ENCODE measurements at places on chromosomes 6 and 20.

DNA sequence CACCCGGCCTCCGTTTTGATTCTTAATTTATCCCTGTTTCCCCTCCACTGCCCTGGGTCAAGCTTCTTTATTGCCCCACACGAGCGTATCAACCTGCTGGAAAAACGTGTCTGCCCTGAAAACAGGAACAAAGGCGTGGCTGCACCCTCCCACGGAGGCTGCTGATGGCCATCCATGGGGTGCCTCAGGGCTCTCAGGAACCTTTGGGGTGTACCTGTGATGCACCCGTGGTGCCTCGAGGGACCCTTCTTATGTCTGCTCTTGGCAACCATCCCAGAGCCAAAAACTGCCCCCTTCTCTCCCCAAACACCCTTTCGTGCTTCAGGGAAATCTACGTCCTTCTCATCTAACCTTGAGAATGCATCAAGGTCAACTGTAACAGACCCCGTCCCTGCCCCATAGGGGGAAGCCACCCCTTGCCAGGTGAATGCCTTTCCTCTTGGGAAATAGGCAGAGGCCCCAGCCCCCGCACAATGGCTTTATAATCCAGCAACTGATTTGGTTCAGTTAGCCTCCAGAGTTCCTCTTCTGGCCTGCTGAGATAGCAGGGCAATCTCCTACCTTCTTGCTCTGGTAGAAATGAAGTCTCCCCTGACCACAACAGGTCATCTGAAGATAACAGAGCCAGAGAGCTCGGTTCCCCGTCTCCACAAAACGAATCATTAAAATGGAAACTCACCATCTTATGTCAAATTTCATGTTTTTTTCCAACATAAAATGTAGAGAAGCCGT lies 29.4 kb downstream of the PSMG4 start:
- no peak for DNase-seq

DNA sequence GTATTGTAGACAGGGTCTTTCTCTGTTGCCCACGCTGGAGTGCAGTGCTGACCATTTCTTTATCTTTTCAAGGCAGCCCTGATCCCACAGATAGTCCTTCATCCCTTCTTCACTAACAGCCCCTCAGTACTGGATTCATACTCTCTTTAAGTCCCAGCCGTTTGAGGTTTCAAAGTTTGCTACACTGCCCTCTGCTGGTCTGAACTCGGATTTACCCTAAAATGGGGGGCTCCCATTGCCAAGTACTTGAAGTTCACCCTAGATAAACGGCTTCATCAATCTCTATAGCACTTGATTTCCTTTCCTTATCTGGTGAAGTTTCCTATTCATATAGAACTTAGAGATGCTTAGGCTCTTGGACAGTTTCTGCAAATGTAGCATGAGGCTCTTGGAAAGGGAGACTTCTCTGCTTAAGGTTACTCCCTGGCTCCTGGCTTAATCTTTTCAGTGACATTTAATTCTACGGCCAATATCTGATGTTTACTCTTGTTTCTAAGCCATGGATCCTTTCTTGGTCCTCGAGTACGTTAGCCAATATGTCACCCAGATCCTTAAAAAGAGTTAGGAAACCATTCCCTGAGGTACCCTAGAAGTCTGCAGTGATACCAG lies 21.4 kb upstream of the PREP start:
- peak; percentile 69 for DNase-seq

DNA sequence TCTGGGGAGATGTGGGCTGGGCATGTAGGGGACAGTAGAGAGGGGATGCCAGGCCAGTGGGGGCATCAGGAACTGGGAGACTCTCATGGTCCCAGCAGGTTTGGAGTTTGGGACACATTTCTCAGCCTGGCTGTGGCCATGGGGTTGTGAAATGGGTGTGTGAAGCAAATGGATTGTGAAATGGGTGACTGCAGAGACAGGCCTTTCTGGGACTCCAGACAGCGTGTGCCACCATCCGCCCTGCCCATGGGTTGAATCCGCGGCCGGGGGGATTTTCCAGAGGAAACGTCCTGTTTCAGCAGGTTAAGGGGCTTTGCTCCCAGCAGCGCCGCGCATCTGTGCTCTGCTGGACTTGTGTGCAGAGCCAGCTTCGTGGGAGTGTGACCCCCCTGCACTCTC lies 3.7 kb upstream of the PMEPA1 start:
- DNase-seq: no peak

DNA sequence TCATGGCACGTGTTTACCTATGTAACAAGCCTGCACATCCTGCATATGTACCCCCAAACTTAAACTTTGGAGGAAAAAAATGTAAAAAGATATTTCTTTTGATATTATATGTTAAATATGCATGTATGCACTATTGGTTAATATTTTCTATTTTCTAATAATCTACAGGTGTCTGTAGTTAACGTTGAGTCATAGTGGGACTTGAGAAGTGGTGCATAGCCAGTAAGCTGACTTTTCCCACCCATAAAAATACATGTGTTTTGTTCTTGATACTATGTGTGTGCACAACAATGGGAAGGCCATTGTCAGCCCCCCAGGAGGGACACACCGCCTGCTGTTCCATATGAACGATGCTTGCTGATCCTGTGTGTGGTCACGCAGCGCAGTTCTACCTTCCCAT lies 49.1 kb downstream of the FAM120B start:
- no peak for DNase-seq

DNA sequence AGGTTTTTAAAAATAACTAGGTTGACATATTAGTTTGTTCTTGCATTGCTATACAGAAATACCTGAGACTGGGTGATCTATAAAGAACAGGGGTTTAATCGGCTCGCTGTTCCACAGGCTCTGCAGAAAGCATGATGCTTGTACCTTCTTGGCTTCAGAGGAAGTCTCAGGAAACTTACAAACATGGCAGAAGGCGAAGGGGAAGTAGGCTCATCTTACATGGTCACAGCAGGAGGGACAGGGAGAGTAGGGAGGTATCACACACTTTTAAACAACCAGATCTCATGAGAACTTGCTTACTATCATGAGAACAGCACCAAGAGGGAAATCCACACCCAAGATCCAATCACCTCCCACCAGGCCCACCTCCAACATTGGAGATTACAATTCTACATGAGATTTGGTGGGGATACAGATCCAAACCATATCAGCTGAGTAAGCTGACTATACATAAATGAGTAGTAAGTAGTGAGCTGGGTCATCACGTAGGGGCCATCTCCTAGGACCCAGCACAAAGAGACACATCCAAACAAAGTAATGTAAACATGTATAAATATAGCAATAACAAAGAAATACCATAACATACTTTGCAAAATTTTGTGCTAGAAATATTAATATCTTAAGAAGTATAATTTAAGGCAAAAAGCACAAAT lies 31.4 kb upstream of the SIRPG start:
- DNase-seq: no peak

DNA sequence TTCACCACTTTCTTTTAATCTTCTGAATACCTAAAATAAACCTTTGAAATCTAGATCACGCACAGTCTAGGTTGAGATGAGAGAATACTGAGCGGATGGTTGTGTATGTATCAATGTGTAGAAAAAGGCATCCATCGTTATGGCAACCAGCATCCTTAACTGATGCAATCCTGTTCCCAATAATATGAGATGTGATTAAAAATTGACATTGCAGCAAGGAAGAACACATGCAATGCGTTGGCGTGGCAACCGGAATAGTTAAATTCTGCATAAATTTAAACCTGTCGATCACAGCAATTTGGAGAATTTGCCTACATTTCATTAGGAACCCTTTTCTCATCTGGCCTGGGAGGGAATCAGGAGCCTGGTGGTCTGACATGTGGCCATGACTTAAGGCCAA lies 1.3 kb upstream of the L3MBTL1 start:
- DNase-seq: no peak

- peak; percentile 58 for DNase-seq
Measured at GRCh38 chr20:57622579-57623381, 2.6 kb upstream of the ZBP1 start.

DNA sequence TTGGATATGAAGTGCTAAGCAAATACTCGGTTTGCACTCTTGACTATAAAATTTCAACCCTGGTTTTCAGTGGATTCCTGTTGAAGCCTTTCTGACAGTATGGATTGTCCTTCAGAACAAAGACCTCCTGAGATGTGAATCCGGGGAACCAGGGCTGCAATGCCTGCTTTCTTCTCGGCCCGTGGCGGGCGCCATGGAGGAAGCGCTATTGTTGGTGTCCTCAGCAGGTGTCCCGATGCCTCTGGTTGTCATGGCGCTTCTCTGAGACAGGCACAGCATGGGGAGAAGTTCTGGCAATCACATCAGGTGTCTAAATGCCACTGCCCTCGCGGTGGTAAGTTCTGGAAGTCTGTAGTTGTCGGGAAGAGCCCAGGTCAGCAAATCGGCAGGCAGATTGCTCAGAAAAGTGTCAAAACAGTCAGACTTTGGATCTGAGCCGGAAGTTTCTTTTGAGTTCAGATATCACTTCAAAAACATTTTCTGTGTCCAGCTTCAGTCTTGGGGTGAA lies 188.5 kb downstream of the CDH4 start:
- DNase-seq: no peak

- no peak for DNase-seq
Measured at GRCh38 chr6:163565140-163565539, 150.6 kb downstream of the QKI start.

DNA sequence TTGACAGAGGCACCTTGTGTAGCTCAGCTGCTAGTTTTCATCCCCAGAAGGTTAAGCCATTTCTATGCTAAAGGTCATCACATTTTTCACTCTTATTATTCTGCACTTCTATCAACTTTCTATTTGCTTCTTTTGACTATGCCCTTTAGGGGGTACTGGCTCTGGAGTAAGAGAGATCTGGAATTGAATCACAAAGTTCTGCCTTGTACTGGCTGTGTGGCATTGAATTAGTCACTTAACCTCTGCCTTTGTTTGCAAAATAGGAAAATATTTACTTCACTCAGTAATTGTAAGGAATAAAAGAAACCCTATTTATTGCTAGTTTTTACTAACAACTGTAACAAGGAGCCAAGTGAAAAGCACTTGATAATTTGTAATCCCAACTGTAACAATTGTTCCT lies 56.8 kb upstream of the MTRF1L start:
- no peak for DNase-seq

GRCh38 chr6:150349546-150349945 lies 19.3 kb upstream of the IYD start:
- DNase-seq: no peak

GRCh38 chr20:23129891-23130621 lies 43.9 kb upstream of the CD93 start:
- no peak for DNase-seq

GRCh38 chr20:41617059-41617901 lies 897 bp downstream of the CHD6 start:
- DNase-seq: peak; percentile 68

- no peak for DNase-seq
Measured at GRCh38 chr6:99490608-99491007, 24.6 kb downstream of the USP45 start.

DNA sequence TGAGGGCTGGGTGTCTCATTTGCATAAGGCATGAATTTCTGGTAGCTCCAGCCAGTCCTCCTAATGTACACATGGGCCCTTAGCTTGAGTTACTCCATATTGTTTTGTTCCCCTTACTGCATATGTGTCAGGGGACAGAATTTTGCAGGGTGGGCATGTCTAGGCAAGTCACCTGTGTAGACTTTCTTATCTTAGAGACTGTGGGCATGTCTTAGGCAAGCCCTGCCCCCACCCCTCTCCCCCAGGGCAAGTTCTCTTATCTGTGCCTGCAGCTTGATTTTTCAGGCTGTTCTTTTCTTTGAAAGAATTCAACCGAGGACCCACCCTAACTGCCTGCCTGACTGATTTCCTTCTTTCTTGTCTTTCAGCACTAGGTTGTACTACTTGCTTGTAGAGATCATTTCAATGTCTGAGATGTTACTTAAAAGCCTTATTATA lies 32.1 kb downstream of the NHLRC1 start:
- no peak for DNase-seq

GRCh38 chr6:127436578-127437110 lies 22.5 kb downstream of the KIAA0408 start:
- DNase-seq: no peak

- no peak for DNase-seq
Measured at GRCh38 chr6:125203395-125203794, 49.8 kb downstream of the TPD52L1 start.

GRCh38 chr6:11298651-11299420 lies 66.4 kb upstream of the NEDD9 start:
- no peak for DNase-seq

DNA sequence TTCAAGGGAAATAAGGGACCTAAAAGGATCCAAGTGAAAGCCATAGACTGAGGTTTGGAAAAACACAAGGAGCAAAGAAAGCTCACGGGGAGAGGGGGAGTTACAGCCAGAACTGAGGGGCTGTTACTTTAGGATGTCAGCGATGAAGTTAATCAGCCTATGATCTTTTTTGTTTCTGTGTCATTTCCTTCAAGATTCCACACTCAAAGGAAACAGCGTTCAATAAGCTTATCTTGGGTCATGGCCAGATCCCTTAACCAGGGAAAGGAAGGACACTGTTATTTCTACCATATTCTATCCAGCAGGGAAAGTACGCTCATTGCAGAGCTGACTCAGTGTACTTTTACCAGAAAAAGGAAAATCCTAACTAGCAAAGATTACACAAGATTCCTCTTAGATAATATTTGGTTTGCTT lies 132.8 kb downstream of the PFDN4 start:
- DNase-seq: no peak

GRCh38 chr20:4896971-4897497 lies 104.3 kb downstream of the SLC23A2 start:
- DNase-seq: no peak

GRCh38 chr6:144149894-144150709 lies at the start of gene STX11:
Gene STX11 (plus strand): TSS chr6:144150517. CDS start chr6:144186628, 36,111 bp downstream.
- DNase-seq: peak; percentile 77

- no peak for DNase-seq
Measured at GRCh38 chr6:140237251-140237650, 862.8 kb upstream of the CITED2 start.

GRCh38 chr6:29552512-29553051 lies 7.0 kb downstream of the UBD start:
- no peak for DNase-seq

Measured in right forelimb (tissue), 1 donor.